Natural killer cell treated with Interleukin-12 subunit alpha and Interleukin-12 subunit beta and Interleukin-15 and Interleukin-18, amount 100 ng/mL, for 72 hours (primary cell): ENCODE measurements at places on chromosomes 1 and 21.

DNA sequence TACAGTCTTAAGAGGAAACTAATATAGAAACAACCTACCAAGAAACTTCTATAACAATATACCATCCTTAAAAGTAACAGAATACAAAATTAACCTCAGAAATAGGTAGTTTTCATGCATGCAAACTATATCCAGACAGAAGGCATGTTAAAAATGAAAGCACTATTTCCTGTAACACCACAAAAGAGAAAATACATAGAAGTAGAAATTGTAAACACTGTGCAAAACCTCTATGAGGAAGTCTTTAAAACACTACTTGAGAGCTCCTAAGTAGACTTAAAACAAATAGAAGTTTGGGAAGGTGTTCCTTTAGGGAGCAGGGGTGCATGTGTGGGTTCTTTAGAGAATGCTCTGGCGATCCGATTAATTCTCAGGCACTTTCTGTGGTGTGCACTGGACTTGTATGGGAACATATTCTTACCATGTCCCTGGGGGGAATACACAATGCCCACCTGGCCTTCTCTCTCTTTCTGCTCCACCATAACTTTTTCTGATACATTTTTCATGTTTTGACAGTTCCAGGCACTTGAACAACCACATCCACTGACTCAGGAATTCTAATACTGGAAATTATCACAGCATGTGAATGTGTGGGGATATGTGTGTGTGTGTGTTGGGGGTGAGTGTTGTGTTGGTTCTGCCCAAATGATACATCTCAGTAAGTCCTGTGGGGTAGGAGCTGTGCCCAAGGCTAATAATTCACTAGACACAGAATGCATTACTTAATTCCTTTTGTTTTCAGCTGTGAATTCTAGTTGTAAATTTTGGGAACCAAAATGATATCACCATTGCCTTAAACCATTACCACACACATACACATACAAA is 866.3 kb upstream of the B3GALT2 start:
- no peak for DNase-seq

DNA sequence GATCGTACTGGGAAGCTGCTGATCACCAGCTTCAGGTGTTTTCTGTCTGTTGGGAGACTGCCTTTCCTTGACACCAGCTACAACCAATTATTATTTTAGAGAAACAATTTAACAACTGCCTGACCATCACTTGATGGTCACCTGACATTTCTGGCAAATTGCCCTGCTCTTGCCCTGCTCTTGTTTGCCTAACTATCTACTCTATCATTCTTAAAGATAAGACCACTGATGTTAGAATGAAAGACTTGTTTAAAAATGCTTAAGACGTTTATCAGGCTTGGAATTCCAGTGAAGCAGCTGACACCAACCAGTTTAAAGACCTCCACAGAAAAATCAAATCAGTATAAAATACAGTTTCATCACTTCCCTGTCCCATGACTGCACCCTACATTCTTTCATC is 423.3 kb upstream of the CAMK1G start:
- no peak for DNase-seq

DNA sequence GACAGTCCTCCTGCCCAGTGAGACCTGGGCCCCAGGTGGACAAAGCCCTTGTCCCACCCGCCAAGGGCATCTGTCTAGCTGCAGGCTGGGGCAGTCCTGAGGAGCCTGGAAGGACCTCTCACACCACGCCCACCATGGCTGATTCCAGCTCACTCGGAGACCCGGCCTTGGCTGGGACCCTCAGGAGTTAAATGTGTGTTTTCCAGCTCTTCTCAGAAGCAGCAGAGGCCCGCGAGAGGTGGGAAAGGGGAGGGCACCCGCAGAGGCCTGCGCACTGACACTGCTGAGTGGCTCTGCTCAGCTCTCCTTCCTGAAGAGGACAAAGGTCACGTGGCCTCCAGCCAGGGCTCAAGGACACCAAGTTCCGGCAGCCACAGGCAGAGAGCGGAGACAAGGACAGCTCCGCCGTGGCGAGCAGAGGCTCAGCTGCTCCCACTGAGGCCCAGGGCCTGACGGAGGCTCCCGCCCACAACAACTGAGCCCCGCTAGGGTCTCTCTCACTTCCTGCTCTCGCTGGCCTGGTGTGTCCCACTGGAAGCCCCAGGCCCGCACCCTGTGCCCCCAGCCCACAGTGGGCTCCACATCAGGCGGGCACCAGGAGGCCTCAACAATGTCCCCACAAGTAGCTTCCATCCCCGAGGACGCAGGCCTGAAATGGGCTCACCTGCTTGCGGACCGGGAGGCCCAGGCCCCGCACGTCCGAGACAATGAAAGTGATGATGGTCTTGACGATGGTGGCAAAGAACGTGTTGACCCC is 16.9 kb downstream of the SLC19A1 start:
- peak; percentile 54 for DNase-seq

- DNase-seq: no peak
These were observed 6.6 kb upstream of the PRRX1 start for GRCh38 chr1:170657275-170657853.

- DNase-seq: peak; percentile 79
These were observed 17.7 kb upstream of the PTPRC start for GRCh38 chr1:198620951-198621824.

- DNase-seq: no peak
These were observed 104.9 kb upstream of the SNX7 start for GRCh38 chr1:98556521-98557158.

GRCh38 chr1:110412576-110412975 is 5.1 kb upstream of the LAMTOR5 start:
- DNase-seq: no peak

DNA sequence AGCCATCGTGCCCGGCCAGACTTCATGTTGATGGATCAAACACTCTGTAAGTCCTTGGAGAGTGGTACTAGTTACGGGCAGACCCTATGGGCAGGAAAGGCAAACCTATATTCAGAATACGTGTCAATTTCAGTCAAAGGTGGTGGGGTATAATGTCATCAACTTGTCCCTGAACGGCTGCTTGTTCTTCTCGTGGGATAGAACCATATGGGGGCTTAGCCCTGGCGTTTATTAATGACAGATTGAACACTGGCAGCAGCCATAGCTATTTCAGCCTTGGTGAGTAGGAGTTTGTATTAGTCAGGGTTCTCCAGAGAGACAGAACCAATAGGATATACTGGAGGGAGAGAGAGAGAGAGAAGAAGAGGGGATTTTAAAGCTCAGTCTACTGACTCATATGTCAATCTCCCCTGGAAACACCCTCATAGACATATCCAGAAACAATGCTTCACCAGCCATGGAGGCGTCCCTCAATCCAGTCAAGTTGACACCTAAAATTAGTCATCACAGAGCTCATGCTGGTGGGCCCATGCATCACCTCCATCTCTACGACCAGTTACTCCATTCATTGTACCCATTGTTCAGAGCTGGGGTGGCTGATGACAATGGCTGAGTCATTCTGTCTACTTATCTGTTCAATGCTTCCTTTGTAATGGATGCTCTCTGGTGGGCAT is 16.1 kb upstream of the AQP10 start:
- DNase-seq: no peak
